GM23338 (cell line): ENCODE measurements at places on chromosomes 7 and 10. TPM values are rescaled to one million over a fixed set of nuclear protein-coding genes. Genes with fewer than 3 reads are reported as not detected.
A peak's percentile ranks its signal among the peaks of the same experiment; 100 is the strongest.

The NDUFB8 gene
- polyA plus RNA-seq: 464 and 520 TPM in 2 replicates

The PRPF18 gene
- 12.4 and 15.1 TPM in 2 replicates for polyA plus RNA-seq

The ACTA2 gene
- 3.4 and 3.9 TPM in 2 replicates for polyA plus RNA-seq

The IMMP2L gene
- polyA plus RNA-seq: 14.0 and 17.3 TPM in 2 replicates

The MKI67 gene
- polyA plus RNA-seq: 88.7 and 103 TPM in 2 replicates

The CCDC186 gene
- polyA plus RNA-seq: 32.6 and 50.7 TPM in 2 replicates

The SCRN1 gene
- 15.2 and 15.6 TPM in 2 replicates for polyA plus RNA-seq

The XRCC2 gene
- 13.4 and 18.9 TPM in 2 replicates for polyA plus RNA-seq

The CARD11 gene
- polyA plus RNA-seq: 17.7 and 19.0 TPM in 2 replicates

The PTPRN2 gene
- 0.87 and 1.4 TPM in 2 replicates for polyA plus RNA-seq

The ZNF248 gene
- 2.1 and 2.7 TPM in 2 replicates for polyA plus RNA-seq

The OR6V1 gene
- polyA plus RNA-seq: not detected in 2 replicates

DNA sequence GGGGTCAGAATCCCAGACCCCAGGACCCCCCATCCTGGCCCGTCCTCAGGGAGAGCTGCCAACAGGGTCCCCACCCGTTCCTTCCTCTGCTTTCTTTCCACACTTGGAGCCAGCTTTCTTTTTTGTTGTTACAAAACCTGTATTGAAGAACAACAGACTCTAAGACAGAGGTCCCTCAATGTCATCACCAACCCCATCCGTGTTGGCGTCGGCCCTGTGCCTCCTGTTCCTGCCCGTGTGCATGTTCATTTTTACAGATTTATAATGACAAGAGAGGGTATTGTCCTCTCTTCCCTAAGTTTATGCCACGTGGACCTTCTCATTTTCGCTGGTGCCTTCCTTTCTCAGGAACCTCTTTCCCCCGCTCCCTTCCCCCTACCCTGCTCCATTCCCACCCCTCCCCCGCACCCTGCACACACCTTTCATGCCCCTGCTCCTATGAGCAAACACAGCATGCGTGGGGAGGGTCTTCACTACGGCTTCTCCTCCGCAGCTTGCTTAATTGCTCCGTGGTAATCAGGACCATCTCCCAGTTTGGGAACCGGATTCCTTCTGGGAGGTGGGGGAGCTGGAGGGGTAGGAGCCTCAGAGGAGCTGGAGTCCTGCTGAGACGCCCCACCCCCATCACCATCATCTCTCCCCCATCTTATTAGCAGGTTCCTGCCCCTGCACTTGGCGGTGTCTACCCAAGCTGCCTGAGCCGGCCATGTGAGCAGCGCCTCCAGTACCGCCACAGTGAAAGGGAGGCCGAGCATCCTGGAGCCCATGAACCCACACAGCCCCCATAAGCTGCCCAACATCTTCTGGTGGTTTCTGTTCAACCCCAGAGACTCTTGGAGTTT is 88.0 kb upstream of the INSIG1 start:
- no peak for DNase-seq

- no peak for DNase-seq
Observed at GRCh38 chr10:114393482-114393881, 10.8 kb downstream of the AFAP1L2 start.

GRCh38 chr7:83204715-83205114 is 42.0 kb upstream of the PCLO start:
- no peak for DNase-seq

GRCh38 chr7:92964141-92964540 is 127.8 kb upstream of the CDK6 start:
- no peak for DNase-seq

DNA sequence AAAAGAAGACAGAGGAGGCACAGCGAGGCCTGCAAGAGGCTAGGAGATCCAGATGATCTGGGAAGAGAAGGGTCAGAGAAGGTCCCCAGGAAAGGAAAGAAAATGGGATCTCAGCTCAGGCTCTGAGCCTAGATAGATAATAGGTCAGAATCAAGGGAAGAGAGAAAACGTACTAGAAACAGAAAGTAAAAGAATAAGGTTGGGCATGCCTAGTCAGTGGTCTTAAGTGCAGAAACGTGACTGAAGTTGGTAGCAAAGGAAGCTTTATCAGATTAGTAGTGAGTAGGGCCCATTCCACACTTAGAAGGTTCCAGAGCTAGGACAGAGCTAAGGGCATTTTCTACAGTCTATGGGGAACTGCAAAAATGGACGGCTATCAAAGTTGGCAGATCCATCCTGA is 84.8 kb upstream of the ASAH2 start:
- DNase-seq: no peak

GRCh38 chr10:22723343-22723779 is 9.0 kb upstream of the PIP4K2A start:
- DNase-seq: no peak

GRCh38 chr10:7410301-7410861 is 453 bp downstream of the SFMBT2 start:
- DNase-seq: peak; percentile 73

- no peak for DNase-seq
Observed at GRCh38 chr10:62084451-62084850, 183.0 kb downstream of the ARID5B start.

DNA sequence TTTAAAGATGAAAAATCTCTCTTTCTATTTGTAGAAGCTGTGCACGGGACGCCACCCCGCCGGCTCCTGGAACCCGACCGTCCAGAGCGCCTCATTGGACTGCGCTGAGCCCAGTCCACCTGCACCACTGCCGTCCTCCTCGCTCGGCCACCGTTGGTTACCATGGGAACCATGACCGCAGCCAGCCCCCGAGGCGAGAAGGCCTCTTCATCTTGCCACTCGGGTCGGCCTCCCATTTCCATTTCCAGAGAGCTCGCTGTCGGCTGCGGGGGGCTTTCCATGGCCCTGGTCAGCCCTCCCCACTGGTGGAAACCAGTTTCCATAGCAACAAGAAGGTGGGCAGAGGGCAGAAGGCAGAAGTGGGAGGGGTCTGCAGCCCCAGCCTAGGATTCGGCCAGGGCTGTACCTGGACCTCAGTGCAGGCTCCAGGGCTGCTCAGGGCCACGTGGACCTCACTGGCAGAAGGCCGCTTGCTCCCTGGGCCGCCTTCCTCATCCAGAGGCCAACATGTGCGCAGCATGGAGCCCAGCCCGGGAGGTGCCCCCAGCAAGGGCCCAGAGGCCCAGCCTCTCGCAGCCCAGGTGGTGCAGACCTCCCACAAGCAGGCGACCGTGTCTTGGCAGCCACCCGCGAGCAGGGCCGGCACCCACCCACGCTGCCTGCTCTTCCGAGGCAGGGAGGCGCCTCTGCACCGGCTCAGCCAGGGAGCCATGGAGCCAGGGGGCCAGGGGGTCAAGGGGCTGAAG is 283.5 kb upstream of the PPP2R2D start:
- DNase-seq: peak; percentile 7

DNA sequence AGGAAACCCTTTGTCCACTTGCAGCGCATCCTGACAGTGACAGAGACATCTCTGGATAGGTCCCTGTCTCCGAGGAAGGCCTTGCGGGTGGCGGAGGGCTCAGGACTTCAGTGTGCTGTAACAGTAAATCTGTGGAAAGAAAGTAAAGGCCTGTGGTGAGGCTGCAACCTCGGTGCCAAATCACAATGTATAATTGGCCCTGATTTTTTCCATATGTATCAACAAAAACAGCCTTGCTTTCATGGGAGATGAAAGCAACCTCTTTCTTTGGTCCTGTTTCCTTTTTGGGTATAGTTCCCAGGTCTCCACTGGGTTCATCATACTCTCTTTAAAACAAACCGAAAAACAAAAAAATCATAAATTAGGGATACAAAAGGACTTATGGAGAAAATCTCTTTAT is 110.9 kb upstream of the BMPER start:
- no peak for DNase-seq

DNA sequence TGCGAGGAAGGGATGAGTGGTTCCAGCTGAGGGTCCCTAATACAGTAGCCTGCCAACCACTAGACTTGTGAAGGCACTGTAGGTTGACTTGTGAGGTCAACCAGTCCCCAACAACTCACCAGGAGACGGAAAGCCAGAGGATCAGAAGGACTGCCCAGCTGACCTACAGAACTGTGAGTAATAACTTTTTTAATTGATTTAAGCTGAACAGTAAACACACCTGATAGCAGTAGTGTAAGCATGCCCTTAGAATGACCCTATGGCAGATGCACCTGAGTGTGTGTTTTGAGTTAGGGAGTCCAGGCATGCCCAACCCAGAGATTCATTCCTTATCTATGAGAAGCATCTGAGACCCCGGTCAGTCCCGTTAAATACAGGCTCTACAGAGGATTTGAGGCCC is 14.1 kb downstream of the PRLHR start:
- no peak for DNase-seq

DNA sequence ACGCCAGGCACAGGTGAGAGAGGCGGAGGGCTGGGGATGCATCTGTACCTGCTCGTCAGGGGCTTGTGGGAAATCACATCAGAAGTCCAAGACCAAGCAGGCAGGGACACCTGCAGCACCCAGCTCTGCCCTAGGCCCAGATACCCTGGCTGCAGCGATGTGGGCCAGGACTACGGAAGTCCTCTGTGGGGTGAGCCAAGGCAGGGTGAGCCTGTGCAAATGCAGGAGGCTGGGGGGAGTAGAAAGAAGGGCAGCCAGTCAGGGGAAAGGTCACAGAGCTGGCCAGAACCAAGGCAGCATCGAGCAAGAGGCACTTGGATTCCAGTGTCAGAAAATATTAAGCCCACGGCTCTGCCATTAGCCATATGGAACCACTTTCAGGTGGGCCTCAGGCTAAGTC is 85.2 kb downstream of the TNS3 start:
- DNase-seq: no peak

GRCh38 chr10:43044961-43045621 is 31.8 kb upstream of the RET start:
- DNase-seq: no peak

- peak; percentile 75 for DNase-seq
Observed at GRCh38 chr7:20598459-20599309, 16.8 kb upstream of the ABCB5 start.

GRCh38 chr10:7795605-7796004 is 7.6 kb downstream of the ATP5F1C start:
- no peak for DNase-seq

DNA sequence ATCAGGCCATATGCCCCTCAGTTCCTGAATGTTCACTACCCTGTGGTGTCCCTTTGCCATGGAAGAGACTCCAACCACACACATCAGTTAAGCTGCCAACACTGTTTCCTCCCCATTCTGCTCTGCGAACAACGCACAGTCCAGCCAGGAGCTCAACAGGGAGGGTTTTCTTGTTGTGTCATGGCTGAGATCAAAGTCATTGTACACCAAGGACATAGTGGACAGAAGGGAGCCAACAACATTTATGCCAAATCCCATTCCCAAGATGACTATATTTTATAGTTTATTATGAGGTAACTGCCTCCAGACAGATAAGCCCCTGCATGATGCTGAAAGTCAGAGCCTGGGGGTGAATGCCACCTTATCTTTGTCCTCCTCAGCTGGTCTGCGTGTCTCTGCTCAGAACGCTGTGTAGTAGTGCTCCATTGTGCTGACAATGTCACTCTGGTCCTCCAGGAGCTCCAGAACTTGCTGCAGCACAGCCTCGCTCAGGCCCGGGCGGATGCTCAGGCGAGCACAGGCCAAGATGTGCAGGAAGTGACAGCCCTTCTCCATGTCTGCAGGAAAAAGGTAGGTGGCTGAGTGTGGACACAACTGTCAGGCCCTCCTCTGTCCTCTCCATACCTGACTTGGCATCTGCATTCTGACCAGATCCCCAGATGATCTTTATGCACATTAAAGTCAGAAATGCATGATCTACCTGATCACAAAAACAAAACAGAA is 27.1 kb upstream of the SH3PXD2A start:
- DNase-seq: no peak

DNA sequence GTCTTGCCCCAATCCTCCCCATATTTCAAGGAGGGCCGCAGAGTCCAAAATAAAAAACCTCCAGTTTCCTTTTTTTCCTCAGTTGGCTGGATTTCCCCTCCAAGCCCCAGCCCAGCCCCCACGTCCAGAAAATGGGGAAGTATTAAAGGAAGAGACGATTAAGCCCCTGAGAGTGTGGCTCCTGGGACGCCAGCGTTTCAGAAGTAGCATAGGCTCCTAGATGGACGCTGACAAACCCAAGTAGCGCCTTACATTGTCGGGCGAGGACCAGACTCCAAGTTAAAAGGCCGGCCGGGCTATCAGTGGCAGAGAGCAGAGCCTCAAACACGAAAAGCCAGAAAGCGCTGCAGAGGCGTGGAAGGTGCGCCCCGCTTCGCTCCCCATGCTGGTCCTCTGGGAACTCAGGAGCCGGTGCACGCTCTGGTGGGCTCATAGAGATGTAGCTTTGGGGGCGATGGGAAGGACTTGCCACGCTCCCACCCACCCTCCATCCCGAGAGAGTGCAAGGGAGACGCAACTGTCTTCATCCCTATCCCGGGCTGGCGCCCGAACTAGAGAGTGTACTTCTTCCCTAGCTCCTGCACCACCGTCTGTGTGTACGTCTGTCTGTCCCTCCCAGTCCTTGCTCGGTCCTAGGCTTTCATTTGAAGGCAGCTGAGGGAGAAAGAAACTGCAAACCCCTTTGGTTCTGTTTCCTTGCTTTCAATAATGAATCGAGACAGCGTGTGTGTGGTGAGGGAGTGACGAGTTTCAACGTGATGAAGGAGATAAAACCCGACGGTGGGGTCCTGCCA is 6.3 kb upstream of the EMX2 start:
- DNase-seq: peak; percentile 52

- DNase-seq: no peak
Observed at GRCh38 chr7:154965014-154965413, 37.9 kb downstream of the PAXIP1 start.

DNA sequence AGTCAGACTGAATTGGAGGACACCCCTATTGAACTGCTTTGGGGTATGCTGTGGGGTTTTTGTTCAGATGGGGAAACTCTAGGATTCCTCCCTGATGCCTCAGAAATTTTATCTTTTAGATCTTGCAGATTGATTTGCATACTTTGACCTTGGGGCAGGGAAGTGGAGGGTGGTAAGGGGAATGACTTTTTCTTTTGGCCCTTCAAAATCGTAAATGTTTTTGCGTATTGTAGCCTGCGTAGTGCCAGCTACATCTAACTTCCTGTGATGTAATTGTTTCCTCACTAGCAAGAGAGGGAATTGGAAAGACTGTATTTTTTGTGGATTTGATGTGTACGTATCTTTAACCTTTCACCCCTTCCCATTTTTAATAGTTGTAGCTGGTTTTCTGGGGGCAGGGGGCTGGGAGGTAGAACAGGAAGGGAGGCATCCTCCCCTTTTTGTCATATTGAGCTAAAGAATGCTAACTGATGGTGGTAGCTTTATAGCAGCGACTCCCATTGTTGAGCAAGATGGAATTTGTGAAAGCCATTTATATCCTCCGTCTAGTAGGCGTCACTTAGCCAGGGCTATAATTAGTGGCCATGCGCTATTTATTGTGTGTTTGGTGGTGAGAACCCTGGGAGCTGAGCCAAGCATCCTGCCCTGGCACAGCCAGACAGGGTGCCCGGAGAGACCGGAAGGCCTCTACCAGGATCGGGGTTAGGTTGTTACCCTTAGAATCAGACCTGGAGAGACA is 11.3 kb downstream of the DUSP5 start:
- DNase-seq: no peak

GRCh38 chr10:91672021-91672608 is 39.2 kb upstream of the PPP1R3C start:
- DNase-seq: peak; percentile 21

DNA sequence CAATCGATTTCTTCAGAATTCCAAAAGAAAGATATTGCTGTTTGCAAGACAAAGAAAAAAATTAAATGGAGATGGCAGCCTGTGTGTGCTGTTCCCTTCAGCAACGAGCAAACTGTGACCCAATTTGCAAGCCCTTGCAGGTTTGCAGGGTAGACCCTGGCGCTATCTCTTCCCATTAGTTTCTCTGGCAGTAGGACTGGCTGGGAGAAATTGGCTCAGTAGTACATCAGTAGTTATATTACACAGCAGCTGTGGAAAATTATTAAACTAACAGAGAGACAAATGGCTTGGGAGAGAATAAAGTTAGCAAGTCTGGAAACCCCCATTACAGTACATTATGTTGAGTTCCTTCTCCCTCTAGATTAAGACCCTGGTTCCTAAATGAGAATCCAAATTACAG is 116.4 kb upstream of the ITGB1 start:
- DNase-seq: no peak
